ENCODE measurements at places on chromosomes 1 and 21.
A peak's percentile ranks its signal among the peaks of the same experiment; 100 is the strongest.

DNA sequence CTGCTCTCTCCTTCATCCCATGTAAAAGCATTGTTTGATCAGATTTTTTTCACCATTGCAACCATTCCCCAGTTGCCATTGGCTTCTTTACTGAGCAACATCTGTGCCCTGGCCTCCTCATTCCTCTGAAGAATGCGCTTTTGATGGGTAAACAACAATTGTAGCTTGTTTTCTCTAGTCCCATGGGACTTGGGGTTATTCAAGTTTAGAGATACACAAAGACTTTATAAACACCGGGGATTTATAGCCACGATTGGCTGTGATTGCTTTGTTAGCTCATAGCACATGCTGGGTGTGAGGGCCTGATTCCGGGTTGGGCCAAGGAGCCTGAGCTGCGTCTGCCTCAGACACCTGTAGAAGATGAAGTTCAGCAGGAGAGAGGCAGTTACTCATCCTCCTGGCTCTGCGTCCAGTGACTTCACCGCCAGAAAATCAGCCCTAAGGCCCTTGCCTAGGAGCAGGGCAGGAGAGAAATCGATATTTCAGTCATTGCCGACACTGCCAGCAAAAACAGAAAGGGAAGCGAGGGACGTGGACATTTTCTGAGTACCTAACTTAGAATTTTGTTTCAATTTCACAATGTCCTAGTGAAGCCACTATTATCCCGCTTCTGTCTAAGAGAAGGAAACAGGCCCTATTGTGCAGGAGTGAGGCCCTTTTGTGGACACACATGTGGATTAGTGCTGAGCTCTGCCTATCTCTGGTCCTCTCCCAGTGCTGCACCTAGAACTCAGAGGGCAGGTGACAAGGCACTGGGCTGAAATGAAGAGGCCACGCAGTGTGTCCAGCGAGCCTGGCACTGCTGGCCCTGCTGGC lies 159.8 kb upstream of the USP24 start:
- DNase-seq: peak; percentile 54
- no peaks in the 10 kb centered on the region for H3K36me3 ChIP-seq
- H3K4me1 ChIP-seq: peaks cover 11% of the 10 kb centered on the region
- no peak overlapping the region for H3K4me3 ChIP-seq

GRCh38 chr1:207205614-207206061 lies 101.6 kb downstream of the C4BPA start:
- no peaks in the 10 kb centered on the region for H3K27me3 ChIP-seq
- no peak overlapping the region for H3K4me3 ChIP-seq
- no peak for DNase-seq
- H3K36me3 ChIP-seq: no peaks in the 10 kb centered on the region
- H3K27ac ChIP-seq: no peak overlapping the region

DNA sequence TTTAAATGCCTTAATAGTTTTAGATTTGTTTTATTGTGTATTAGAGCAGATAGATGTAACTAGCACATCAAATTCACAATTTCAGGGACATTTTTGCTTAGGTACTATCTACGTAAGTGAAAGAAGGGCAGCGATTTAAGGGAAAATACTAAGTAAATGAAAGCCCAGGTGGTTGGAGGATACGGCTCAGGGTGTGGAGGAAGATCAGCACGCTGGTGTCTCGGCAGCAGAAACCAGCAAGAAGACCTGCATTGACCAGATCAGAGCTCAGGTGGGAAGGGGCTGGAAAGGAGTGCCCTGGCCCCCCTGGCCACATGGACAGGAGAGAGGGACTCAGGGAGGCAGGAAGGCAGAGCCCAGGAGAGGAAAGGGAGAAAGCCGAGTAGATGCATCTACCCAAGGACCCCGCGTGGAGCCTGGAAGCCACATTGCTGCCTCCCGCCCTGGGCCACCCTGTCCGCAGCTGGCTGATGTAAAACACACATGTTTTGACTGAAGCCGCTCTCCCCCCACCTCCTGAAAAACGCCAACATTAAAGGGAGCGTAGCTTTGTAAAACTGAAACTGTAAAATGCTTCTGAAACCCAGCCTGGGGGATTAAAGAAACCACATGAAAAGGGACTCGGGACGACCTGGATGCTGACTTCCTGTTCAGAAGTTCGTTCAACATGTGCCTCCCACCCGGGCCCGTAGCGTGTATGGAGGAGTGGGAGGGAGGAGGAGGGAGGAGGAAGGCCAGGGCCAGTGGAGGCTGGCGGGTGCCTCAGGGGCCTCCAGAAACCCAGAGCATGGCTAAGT lies 72.6 kb upstream of the TARDBP start:
- no peaks in the 10 kb centered on the region for H3K27me3 ChIP-seq
- peaks cover 9% of the 10 kb centered on the region for H3K4me1 ChIP-seq
- H3K4me3 ChIP-seq: no peak overlapping the region
- no peak overlapping the region for H3K27ac ChIP-seq

DNA sequence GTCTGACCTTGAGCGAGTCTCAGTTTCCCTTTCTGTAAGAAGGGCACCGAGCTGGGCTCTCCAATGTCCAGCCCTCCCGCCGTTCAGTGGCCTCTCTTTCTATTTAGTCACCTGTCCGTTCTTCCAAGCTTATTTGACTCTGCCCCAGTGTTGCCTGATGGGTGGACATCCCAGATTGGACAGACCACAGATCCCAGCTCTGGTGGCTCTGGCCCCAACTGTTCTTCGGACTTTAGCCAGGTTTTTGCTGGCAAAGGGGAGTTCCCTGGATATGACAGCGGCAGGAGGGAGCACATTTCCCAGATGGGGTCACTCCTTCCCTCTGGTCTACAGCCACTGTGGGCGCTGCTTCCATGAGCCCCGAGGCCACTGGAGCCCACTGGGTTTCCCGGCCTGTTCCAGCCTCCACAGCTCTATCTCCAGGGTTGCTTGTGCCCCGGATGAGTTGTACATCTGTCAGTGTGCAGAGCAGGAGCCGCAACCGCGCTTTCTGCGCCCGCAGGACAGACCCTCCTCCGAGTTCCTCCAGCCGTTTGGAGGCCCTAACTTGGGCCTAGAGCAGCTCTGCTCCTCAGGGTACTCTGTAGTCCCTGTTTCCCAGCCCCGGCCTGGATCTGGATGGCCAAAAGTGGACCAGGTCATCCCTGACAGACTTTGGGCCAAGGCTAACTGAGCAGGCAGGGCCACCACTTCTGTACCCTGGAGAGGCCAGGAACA lies 3.8 kb downstream of the DMBX1 start:
- H3K27me3 ChIP-seq: no peaks in the 10 kb centered on the region
- no peak overlapping the region for H3K4me3 ChIP-seq
- peaks cover 10% of the 10 kb centered on the region for H3K4me1 ChIP-seq
- H3K27ac ChIP-seq: no peak overlapping the region
- no peak for DNase-seq
- no peaks in the 10 kb centered on the region for H3K36me3 ChIP-seq

GRCh38 chr1:76053021-76053420 lies 21.5 kb upstream of the ST6GALNAC3 start:
- no peaks in the 10 kb centered on the region for H3K4me1 ChIP-seq
- H3K27ac ChIP-seq: no peak overlapping the region
- H3K4me3 ChIP-seq: no peak overlapping the region
- no peak for DNase-seq
- no peaks in the 10 kb centered on the region for H3K27me3 ChIP-seq

DNA sequence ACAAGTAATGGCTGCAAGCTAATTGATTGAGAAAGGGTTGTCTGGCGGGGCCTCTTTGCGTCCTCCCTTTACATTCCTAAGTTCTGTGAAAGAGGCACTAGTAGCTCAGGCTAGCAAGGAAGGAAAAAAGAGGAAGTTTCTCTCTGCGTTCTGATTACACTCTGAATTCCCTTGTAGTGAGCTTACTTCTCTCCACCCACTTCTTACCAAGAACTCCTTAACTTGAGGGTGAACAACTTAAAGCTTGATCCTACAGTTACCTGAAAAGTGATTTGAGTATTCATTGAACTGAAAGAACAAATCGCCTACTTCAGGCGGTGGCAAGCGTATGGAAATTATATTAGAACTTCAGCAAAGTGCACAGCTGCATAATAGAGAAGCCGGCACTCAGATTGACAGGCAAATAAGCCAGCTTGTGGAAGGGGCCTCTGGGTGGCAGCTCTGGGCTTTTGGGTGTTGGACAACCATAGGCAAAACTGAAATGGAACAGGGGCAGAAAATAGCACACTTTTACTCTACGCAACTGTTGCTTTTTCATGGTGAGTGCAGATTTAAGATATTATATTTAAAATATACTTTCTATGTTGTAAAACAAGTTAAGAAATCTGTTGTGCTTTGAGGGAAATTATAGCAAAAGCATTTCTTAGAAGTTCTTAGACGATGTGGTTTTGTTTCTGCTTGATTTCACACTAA lies 464.5 kb downstream of the USP25 start:
- H3K27ac ChIP-seq: peak overlapping the region; percentile 89
- H3K4me3 ChIP-seq: peak overlapping the region; percentile 55
- no peaks in the 10 kb centered on the region for H3K36me3 ChIP-seq
- no peaks in the 10 kb centered on the region for H3K27me3 ChIP-seq

- no peak overlapping the region for H3K4me3 ChIP-seq
- no peak for DNase-seq
- H3K27ac ChIP-seq: no peak overlapping the region
- H3K36me3 ChIP-seq: no peaks in the 10 kb centered on the region
- no peaks in the 10 kb centered on the region for H3K4me1 ChIP-seq
Measured at GRCh38 chr1:238492271-238492670, 601.5 kb upstream of the ZP4 start.

GRCh38 chr1:234065794-234066447 lies 161.4 kb downstream of the SLC35F3 start:
- no peak overlapping the region for H3K27ac ChIP-seq
- H3K36me3 ChIP-seq: no peaks in the 10 kb centered on the region
- DNase-seq: peak; percentile 91
- H3K4me3 ChIP-seq: no peak overlapping the region
- no peaks in the 10 kb centered on the region for H3K27me3 ChIP-seq

DNA sequence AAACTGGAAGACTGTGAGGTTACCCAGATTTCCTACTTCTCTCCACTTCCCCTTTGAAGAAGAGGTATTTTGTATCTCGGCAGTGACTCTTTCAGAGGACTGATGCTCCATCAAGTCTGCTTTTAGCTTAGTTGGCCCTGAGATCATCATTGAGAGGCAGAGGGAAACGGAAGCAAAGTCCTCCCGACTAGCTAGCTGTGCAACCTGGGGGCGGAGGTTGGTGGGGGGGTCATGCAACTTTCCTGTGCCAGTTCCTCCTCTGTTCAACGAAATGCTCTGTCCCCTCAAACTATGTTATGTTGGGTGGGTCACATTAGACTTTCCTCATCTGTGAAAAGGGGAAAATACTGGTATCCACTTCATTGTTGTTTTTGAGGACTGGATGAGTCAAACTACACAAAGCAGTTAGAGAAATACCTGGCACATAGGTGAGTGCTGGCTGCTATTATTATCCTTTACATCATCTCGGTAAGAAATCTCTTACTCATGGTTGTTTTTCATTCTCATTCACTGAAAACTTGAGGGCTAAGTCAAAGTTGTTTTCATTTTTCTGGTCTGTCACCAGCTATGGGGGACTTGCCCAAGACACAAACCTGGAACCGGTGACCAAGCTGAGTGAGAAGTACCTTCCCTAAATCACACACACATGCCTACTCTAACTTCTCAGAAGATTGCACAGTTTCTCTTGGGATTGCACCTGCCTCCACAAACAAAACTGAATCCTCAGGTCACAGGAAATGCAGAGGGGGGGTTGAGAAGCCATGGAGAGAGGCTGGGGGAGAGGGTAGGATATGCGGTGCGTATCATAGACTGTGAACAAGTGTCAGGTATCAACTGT lies 83.3 kb downstream of the ABCA4 start:
- peaks cover 5% of the 10 kb centered on the region for H3K4me1 ChIP-seq
- no peak for DNase-seq
- no peaks in the 10 kb centered on the region for H3K27me3 ChIP-seq
- H3K36me3 ChIP-seq: no peaks in the 10 kb centered on the region

GRCh38 chr1:212007886-212008285 lies 27.5 kb downstream of the INTS7 start:
- DNase-seq: no peak
- H3K4me1 ChIP-seq: no peaks in the 10 kb centered on the region
- no peaks in the 10 kb centered on the region for H3K36me3 ChIP-seq
- H3K4me3 ChIP-seq: no peak overlapping the region

DNA sequence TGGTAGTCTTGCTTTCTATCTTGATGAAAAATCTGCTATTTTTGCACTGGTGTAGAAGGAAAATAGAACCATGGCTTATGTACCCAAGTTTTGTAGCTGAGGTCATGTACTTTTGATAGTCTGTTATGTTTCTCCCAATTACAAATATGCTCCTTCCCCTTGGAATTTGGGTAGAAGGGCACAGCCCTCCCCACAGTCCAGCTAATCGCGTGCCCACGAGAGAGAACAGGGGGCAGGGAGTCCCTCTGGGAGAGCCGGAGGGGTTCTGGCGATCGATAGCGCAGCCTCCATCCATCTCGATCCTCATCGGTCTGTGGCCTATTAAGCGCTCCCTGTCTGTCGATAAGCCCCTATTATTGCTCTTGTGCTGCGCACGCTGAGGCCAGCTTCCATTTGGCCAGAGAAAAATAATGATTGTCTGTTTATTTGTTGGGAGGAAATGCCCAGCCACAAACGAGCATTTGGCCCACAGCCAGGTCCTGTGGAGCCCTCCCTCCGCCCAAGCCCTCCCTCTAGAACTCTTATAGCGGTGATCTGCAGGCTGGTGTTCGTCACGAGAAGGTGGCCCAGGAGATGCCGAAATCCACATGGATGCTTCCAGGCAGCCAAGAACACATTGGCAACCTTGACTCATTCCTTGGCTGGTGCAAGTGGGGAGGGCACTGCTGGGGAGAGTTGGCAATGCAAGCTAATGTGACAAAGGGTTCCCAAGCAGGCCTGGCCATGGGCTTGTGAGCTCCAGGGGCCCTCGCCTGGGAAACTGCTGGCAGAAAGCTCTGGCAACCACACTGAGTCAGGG lies 134.7 kb upstream of the TNR start:
- no peaks in the 10 kb centered on the region for H3K36me3 ChIP-seq
- no peaks in the 10 kb centered on the region for H3K4me1 ChIP-seq

GRCh38 chr1:174723816-174724215 lies 275.9 kb upstream of the CACYBP start:
- no peaks in the 10 kb centered on the region for H3K36me3 ChIP-seq
- H3K4me3 ChIP-seq: no peak overlapping the region
- H3K27me3 ChIP-seq: no peaks in the 10 kb centered on the region
- no peak overlapping the region for H3K27ac ChIP-seq

GRCh38 chr1:31700468-31701090 lies 3.2 kb downstream of the COL16A1 start:
- H3K4me1 ChIP-seq: peaks cover 29% of the 10 kb centered on the region
- no peaks in the 10 kb centered on the region for H3K27me3 ChIP-seq
- H3K27ac ChIP-seq: no peak overlapping the region
- H3K4me3 ChIP-seq: no peak overlapping the region
- DNase-seq: no peak
